ENCODE measurements at places on chromosomes 16 and 17.

GRCh38 chr16:11580451-11581086, 6.2 kb downstream of the LITAF start:
- peak overlapping the region; percentile 53 for H3K4me3 ChIP-seq
- H3K27me3 ChIP-seq: peaks cover under 1% of the 10 kb centered on the region
- peaks cover 84% of the 10 kb centered on the region for H3K4me1 ChIP-seq
- peak overlapping the region; percentile 84 for H3K27ac ChIP-seq

GRCh38 chr17:34622862-34623623, 43.7 kb downstream of the TMEM132E start:
- H3K27me3 ChIP-seq: peaks cover 38% of the 10 kb centered on the region
- H3K36me3 ChIP-seq: no peaks in the 10 kb centered on the region
- H3K27ac ChIP-seq: no peak overlapping the region
- H3K4me1 ChIP-seq: peaks cover 2% of the 10 kb centered on the region

DNA sequence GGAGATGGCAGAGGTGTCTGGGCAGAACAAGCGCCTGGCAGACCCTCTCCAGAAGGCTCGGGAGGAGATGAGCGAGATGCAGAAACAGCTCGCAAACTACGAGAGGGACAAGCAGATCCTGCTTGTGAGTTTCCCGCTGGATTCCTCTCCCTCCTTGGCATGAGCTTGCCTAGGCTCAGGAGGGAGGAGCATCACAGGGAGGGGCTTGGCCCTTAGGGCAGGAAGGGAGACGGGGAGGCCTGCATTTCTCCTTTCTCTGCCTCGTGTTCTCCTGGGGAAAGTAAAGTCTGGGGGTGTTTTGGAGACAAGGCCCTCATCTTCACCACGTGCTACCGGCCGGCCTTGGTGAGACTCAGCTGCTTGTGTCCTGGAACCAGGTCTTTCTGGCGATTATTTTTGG, 18.0 kb upstream of the DBNDD1 start:
- no peak overlapping the region for H3K27ac ChIP-seq
- peaks cover under 1% of the 10 kb centered on the region for H3K4me1 ChIP-seq
- no peaks in the 10 kb centered on the region for H3K27me3 ChIP-seq
- DNase-seq: no peak

DNA sequence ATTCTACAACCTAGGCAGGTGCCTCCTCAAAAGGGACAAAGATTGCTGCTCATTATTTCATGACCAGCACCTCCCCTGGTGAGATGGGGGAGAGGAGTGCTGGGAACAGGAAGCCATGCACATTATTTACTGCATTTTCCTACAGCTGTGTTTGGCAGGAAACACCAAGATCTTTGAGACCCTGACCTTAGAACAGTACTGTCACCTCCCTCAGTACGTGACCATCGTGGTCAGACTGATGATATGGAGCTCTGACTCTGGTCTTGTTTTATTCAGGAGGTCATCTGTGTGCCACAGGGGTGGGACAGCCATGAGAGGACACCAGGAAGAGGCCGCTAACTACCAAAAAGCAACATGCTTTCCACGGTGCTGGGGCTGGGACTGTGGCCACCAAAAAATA, 37.4 kb downstream of the USP22 start:
- H3K27ac ChIP-seq: peak overlapping the region; percentile 29
- H3K4me1 ChIP-seq: peaks cover 18% of the 10 kb centered on the region
- H3K4me3 ChIP-seq: no peak overlapping the region
- DNase-seq: no peak
- no peaks in the 10 kb centered on the region for H3K27me3 ChIP-seq

DNA sequence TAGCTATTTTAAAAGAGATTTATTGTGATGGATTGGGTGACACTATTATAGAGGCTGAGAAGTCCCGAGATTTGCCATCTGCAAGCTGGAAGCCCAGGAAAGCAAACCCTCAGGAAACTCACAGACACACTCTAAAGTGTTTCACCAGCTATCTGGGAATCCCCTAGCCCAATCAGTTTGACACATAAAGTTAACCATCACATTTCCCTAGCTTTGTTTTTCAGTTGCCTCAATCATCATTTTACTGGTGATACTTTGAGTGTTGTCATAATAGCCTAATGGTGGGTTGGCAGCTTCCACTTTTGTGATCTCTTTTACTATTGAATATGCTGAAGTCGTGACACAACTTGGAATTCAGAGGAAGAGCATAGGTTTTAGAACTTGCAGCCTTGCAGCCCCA, 1.8 kb downstream of the SGF29 start:
- peaks cover 24% of the 10 kb centered on the region for H3K36me3 ChIP-seq
- H3K27me3 ChIP-seq: no peaks in the 10 kb centered on the region
- peaks cover 45% of the 10 kb centered on the region for H3K4me1 ChIP-seq
- H3K27ac ChIP-seq: peak overlapping the region; percentile 46

DNA sequence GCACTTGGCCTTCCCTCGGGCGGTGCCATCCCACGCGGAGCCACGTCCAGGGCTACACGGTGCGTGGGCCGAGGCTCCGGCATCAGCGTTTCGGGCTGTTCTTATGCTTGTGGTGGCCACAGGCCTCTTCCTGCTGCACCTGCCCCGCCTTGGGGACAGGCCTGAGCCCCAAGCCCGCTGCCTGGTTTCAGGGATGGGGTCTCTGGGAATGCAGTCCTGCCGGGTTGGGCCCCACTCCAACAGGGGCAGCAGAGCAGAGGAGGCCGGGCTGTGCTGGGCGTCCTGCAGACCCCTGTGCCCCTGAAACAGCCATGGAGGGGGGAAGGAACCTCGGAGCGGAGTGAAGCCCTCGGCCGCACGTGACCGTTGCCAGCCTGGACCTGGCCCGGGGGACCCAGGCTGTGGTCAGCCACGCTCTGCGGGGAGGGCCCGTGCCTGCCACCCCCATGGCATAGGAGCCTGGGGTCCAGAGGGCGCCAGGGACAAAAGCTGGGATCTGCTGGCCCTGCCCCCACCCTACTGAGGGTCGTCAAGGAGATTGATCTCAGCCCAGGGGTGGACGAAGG, 453 bp upstream of the WFIKKN1 start:
- H3K4me1 ChIP-seq: peaks cover 4% of the 10 kb centered on the region
- DNase-seq: no peak

- peaks cover 9% of the 10 kb centered on the region for H3K36me3 ChIP-seq
- H3K27me3 ChIP-seq: no peaks in the 10 kb centered on the region
- no peak overlapping the region for H3K4me3 ChIP-seq
Measured at GRCh38 chr16:27703121-27703520, 153.2 kb downstream of the KATNIP start.

GRCh38 chr16:57940382-57940966, 30.5 kb downstream of the CNGB1 start:
- no peak overlapping the region for H3K4me3 ChIP-seq
- H3K36me3 ChIP-seq: no peaks in the 10 kb centered on the region
- H3K27ac ChIP-seq: no peak overlapping the region
- H3K27me3 ChIP-seq: peaks cover 2% of the 10 kb centered on the region

DNA sequence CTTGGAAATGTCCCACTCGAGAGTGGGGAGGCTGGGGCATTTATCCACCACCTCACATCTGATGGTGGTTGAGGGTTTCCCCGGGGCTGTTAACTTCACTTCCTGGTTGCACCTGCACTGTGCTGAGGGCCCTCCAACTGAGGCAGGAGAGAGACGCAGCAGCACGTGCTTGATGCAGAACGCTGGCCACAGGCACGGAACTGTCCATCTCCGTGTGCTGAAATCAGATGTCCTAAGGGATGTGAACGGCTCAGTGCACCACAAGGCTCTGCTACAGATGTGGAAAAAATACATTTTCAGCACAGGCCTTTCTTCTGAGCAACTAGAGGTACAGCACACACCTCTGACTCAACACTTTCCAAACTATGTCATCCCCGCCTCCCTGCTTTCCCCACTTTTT, 114.8 kb upstream of the C16orf82 start:
- H3K4me3 ChIP-seq: no peak overlapping the region
- no peaks in the 10 kb centered on the region for H3K36me3 ChIP-seq
- DNase-seq: no peak
- H3K4me1 ChIP-seq: no peaks in the 10 kb centered on the region

Measured in activated naive CD8-positive, alpha-beta T cell treated with anti-CD3 and anti-CD28 coated beads, Interleukin-2, amount 50 U/mL, for 24 hours (primary cell).